ENCODE measurements at places on chromosomes 5 and 9.

DNA sequence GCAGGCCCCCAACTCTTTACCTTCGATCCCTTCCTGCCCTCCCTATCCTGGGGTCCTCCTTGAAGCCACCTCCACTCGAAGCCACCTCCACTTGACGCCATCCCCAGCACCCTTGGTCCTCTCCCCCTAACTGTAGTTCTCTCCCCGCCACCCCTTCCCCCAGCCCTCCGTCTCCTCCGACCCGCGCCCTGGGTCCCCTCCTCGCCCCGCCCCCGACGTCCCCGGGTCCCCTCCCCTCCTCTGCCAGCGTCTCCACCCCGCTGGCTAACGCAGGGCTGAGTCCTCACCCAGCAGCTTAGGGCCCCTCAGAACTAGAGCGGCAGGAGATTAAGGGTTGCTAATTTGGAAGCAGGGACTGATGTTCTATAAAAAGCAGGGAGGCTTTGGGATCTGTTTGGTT is 30.6 kb upstream of the ANKRD33B start:
- no peak for DNase-seq

GRCh38 chr5:128681764-128682592 is 143.9 kb upstream of the FBN2 start:
- DNase-seq = no peak

- no peak for DNase-seq
Measured at GRCh38 chr5:3025392-3025791, 273.9 kb upstream of the IRX2 start.

DNA sequence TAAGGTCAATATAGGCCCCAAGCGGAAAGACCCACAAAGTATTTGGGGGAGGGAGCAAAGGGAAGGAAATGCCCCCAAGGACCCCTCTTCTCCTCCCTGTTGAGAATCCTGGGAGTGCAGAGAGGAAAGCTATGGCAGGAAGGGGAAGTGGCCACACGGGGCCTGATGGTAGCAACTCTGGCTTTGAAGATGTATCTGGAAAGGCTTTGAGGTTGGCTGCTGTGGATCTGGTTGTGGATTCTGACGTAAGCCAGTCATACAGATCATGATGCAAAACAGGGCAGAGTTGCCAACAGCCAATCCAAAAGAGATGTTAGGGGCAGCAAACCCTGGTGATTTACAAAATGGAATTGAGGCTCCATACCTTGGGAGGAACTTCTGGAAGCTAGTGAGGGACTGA is 108.8 kb downstream of the PRKACG start:
- DNase-seq = no peak

- DNase-seq = no peak
Measured at GRCh38 chr5:84487963-84488362, 103.3 kb upstream of the EDIL3 start.

- DNase-seq = no peak
Measured at GRCh38 chr5:11584017-11584416, 320.2 kb downstream of the CTNND2 start.

DNA sequence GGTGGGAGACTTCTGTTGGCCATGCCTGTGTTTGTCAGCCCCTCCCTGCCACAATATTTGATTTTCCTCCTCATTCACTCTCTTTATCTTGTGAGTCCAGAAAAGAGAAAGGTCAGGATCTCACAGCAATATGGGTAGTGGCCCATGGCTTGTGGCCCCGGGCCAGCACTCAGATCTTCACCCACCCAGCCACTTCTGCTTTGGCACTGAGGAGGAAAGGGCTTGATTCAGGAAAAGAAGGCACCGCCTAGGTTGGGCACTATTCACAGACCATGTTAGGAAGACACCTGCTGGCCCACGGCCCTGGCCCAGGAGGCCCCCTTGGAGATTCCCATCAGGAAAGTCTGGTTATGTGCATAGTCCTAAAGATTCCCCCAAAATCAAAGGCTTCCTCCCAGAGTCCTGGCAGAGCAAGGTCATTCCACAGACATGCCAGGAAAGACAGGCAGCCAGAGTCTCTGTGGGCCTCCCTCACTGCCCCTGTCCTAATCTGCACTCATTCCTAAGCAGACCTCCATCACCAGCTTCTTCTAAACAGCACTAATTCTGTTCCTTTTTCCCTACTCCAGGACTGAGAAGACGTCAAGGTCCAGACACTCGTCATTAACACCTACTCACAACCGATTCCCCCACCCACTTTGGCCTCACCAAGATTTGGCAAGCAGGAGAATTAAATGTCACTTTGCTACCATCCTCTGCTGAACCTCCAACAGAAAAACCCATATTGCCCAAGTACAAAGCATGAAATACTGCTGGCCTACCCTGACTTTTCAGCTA is 179.3 kb downstream of the DEPDC1B start:
- DNase-seq = no peak

- no peak for DNase-seq
Measured at GRCh38 chr9:118478752-118479151, 774.5 kb downstream of the TLR4 start.

DNA sequence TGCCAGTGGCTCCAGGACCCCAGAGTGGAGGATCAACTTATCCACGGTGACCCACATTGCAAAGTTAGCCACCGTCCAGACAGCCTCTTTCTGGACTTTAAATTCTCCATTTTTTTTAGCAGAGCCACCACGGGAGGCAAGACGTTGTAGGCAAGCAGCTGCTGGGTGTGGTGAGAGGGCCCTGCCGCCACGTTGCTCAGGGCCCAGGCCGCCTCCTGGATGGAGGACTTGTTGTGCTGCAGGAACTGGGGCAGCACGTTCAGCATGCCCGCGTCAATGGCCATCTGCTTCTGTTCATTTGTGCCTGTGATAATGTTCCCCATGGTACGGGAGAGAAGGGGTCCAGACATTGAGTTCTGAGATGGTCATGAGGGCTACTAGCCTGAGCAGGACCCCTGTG is 114.3 kb upstream of the POC5 start:
- no peak for DNase-seq

DNA sequence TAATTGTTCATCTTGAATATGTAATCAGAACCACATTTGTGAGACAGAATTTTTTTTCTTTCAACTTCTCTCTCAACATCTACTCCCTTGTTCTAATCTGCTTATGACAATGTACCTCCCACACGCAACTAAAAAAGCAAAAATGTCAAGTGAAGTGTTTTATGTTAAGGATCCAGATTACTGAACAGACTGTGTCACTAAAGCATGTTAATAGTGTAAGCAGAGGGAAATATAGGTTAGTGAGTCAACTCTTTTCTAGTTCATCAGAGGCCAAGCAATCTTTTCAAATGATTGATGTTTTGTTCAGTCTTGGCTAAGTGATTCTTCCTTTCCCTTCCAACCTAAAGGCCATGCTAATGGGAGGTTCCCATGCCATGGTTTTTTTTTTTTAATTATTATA is 34.7 kb upstream of the IDNK start:
- no peak for DNase-seq

DNA sequence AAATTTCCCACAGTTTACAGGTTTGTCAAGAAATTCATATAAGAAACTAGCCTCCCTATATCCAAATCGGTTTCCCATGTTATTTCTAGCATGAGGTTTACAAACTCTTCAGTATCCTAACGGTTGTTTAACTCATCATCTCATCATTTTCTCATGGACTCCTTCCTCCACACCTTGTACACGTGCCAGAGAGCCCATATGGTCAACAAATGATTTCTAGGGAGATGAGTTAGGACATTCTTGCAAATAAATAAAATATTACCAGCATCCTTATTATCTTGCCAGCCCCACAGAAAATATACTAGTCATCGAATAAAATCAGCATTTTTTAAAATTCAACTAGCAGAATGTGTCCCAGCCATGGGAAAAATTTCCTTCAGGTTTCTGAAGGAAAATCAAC is 285.2 kb downstream of the EBF1 start:
- no peak for DNase-seq

GRCh38 chr5:118692811-118693342 is 295.5 kb downstream of the DTWD2 start:
- DNase-seq = no peak

- DNase-seq = no peak
Measured at GRCh38 chr5:10307206-10308148, at the start of gene CMBL. Gene CMBL (minus strand): TSS chr5:10307902. CDS start chr5:10290762, 17,140 bp downstream.

- no peak for DNase-seq
Measured at GRCh38 chr9:75146229-75146628, 57.9 kb downstream of the OSTF1 start.

- no peak for DNase-seq
Measured at GRCh38 chr5:95988094-95988493, 26.4 kb upstream of the ELL2 start.

GRCh38 chr5:146921225-146921624 is 42.7 kb upstream of the PPP2R2B start:
- DNase-seq = no peak

DNA sequence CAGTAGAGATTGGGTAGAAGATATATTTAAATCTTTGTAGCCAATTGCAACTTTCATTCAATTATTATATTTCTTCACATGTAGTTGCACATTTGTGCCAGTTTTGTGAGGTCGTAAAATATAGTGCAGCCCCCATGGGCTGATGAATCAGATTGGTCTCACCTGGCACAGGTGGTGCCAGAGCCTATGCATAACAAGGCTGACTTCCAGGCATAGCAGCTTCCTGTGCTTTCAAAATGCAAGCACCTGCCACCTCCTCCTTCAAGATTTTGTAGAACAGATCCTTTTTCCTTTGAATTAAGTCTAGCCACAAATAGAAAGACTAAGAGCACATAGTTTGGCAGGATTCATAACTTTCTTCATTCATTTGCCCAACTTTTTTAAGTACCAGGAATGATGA is 87.1 kb downstream of the STARD4 start:
- DNase-seq = no peak
